ENCODE measurements at places on chromosomes 3 and 15. TPM values are rescaled to one million over a fixed set of nuclear protein-coding genes. Genes with fewer than 3 reads are reported as not detected.

Gene ARHGEF26
- total RNA-seq = 158 TPM

Gene EOMES
- not detected for total RNA-seq

Gene GRAMD2A
- total RNA-seq = 1.1 TPM

Gene PLD1
- total RNA-seq = 21.1 TPM

Gene TGM5
- under 0.01 TPM for total RNA-seq

Gene CLRN1
- not detected for total RNA-seq

Gene IRAK2
- total RNA-seq = 2.5 TPM

Gene GPR62
- total RNA-seq = 0.17 TPM

Gene ZNF662
- 11.6 TPM for total RNA-seq

Gene EAF1
- total RNA-seq = 21.7 TPM

Gene CD96
- total RNA-seq = 0.45 TPM

Gene ALDH1L1
- total RNA-seq = 31.5 TPM

Gene CIDEC
- total RNA-seq = 1.2 TPM

Gene CCNL1
- total RNA-seq = 96.3 TPM

Gene SNTN
- not detected for total RNA-seq

Gene FRMD5
- 0.83 TPM for total RNA-seq

Gene SLC24A5
- not detected for total RNA-seq

Gene TMEM207
- not detected for total RNA-seq

Gene TJP1
- total RNA-seq = 108 TPM

Gene LHFPL4
- total RNA-seq = 0.17 TPM

All from esophagus muscularis mucosa (tissue), 4 donors.